Effector CD4-positive, alpha-beta T cell (primary cell): ENCODE measurements at places on chromosomes 13 and 19.
A peak's percentile ranks its signal among the peaks of the same experiment; 100 is the strongest.

GRCh38 chr19:35112995-35113688 lies 2.5 kb upstream of the FXYD3 start:
- DNase-seq, result no peak

DNA sequence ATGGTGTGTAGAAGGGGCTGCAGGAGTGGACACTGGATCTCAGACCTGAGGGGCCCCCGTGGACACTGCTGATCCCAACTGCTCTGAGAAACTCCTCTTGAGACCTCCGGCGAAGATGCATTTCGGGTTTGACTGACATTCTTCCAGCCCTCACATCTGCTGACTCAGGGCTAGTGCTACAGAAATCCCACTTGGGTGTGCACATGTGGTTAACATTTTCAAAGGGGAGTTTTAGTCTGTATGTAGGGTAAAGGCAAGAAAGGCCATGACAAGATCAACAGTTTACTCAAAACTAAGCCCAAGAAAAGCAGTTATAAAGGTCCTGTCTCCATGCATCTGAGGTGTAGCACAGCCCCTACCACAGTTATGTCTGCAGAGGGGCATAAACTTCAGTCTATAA lies 31.2 kb downstream of the DLEU7 start:
- DNase-seq, result no peak

DNA sequence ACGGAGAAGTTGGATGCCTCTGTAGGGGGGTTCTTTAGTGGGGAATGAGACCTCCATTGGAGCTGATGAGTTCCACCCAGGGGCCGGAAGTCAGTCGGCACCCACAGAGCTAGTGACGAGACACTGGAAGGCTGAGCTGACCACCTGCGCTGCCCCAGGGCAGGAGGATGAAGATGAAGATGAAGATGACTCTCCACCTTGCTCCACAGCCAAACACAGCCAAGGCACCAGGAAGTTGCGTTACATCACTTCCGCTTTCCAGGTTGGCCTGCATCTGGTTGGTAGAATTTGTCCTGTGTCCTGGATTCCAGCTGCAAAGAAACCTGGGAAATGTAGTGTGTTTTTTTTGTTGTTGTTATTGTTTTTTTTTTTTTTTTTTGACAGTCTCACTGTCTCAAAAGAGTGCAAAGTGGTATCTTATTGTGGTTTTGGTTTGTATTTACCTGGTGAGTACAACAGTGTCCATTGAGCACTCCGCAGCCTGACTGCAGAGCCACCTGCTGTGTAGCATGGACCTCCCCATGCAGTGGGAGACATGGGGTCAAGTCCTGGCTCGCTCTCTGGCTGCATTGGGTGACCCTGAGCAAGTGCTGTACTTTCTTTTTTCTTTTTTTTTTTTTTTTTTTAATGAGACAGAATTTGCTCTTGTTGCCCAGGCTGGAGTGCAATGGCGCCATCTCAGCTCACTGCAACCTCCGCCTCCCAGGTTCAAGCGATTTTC lies 1.9 kb downstream of the TBC1D17 start:
- no peak for DNase-seq

DNA sequence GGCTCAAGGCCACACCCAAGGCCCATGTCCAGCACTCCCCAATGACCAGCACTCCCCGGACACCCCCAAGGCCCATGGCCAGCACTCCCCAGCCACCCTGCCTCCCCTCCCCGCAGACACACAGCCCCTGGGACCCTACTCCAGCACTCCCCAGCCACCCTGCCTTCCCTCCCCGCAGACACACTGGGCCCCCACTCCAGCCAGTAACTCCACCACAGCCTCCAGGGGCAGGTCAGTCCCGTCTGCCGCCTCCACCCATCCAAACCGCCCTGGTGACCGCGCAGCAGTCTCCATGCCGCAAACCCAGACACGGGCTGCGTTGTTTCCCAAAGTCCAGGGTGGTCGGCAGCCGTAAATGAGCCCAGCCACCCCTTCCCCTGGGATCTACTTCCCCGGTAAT lies 70.7 kb downstream of the SPACA7 start:
- no peak for DNase-seq

DNA sequence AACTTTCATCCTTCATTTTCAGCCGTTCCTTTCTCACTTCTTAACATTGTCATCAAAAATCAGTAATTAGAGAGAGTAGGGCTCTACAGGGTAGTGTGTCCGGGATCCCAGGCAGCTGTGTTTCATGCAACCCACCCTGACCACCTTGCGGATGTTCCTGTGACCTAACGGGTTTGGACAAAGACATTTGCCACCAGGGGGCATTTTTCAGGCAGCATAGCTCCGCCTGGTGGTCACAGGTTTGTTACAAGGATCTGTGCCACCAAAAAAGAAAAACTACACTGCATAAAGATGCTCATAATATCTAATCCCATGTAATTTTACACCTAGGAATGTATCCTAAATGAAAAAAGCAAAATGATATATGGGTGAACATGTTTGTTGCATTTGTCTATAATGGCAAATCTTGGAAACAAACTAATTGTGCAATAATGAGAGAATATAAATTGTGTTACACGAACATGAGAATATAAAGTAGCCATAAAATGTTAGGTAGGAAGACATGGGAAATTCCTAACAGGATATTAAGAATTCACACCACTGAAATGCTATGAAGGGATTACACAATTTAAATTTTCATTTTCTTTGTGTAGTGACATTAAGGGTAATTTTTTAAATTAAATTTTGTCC lies 123.0 kb downstream of the SLC7A1 start:
- DNase-seq, result peak; percentile 16

- no peak for DNase-seq
Observed at GRCh38 chr13:27827646-27828045, 35.4 kb downstream of the GSX1 start.

- peak; percentile 28 for DNase-seq
Observed at GRCh38 chr19:15378534-15379082, 979 bp downstream of the AKAP8 start.

DNA sequence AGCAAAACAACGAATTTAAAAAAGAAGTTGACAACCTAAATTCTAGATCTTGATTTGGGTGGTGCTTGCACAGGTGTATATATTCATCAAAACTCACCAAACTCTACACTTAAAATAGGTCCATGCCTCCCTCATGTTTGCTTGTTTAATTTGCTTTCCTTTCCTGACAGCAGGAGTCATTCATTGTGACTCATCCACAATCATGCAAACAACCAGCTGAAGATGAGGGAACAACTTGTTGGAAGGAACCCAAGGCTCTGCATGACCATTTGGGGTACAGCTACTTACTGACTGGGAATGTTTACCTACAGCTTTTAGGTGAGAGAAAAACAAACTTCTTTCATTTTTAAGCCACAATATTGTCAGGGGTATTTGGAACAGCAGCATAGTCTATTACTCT lies 96.6 kb downstream of the RXFP2 start:
- DNase-seq, result no peak

- no peak for DNase-seq
Observed at GRCh38 chr19:7756258-7756657, 6.8 kb upstream of the CLEC4M start.

- no peak for DNase-seq
Observed at GRCh38 chr19:30328096-30328495, 44.1 kb upstream of the ZNF536 start.

DNA sequence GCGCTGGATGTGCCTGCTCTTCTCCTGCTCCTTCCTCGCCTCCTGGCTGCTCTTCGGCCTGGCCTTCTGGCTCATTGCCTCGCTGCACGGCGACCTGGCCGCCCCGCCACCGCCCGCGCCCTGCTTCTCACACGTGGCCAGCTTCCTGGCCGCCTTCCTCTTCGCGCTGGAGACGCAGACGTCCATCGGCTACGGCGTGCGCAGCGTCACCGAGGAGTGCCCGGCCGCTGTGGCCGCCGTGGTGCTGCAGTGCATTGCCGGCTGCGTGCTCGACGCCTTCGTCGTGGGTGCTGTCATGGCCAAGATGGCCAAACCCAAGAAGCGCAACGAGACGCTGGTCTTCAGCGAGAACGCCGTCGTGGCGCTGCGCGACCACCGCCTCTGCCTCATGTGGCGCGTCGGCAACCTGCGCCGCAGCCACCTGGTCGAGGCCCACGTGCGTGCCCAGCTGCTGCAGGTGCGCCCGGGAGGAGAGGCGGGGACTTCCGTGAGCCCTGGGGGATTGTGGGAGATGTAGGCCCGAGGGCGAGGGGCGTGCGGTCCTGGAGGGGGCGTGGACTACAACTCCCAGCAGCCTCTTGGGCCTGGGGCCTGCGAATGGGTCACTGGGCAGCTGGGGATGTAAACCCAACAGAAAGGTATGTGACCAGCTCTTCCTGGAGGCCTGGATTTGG lies 6.7 kb downstream of the KCNJ14 start:
- no peak for DNase-seq

- no peak for DNase-seq
Observed at GRCh38 chr13:111939666-111940278, 127.2 kb upstream of the SOX1 start.

DNA sequence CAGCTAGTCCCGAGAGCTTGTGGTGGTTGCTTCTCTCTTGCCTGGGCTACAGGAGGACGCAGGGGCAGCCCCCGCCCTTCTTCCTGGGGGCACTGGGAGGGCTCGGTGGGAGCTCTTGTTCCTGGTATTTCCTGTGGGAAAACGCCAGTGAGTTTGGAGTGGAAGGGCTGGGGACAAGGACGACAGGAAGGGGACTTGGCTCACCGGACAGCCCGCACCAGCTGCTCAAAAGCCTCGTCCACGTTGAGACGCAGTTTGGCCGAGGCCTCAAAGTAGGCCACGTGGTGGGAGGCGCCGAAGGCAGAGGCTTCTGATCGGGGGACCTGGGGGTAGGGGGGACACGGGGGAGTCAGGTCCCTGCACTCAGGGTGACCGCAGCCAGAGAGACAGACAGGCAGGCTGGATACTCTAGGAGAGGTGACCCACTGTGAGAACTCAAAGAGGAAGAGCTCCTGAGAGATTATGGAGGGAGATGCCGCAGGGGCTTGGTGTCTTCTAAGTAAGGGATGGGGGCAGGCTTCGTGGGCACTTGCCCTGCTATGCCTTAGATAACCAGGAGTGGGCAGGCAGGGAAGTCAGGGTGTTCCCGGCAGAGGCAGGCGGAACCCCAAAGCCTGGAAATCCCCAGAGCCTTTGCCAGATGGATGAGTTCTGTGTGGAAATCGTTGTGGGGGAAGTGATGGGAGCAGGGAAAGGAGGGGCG lies 4.3 kb downstream of the RRAS start:
- no peak for DNase-seq

GRCh38 chr19:13102416-13102665 lies 317 bp downstream of the LYL1 start:
- no peak for DNase-seq

DNA sequence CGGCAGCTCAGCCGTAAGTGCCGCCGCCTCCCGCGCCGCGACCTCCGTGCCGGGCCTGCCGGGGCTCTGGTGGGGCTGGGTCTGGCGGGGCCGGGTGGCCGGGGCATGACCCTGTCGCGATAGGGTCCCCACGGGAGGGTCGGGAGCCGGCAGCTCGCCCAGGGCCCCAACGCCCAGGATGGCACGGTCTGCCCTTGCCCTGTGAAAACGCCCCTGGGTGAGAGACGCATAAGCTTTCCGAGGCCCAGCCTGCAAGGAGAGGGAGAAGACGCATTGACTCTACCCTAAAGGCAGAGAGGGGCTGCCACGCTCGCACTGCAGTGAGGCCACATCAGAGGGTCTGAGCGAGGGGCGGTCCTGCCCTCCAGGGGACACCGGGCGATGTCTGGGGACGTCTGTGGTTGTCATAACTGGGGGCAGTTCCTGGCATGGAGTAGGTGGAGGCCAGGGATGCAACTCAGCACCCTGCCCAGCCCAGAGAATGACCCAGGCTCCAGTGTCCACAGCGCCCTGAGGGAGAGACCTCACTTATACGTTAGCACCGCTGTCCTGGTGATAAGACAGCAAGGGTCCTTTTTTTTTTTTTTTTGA lies 539 bp downstream of the ZNF554 start:
- DNase-seq, result no peak

- no peak for DNase-seq
Observed at GRCh38 chr19:4122480-4122879, 1.4 kb downstream of the MAP2K2 start.
